ENCODE measurements at places on chromosomes 11 and 22.

GRCh38 chr11:86245369-86246292 lies 1.1 kb downstream of the EED start:
- no peak for DNase-seq

- no peak for DNase-seq
Observed at GRCh38 chr11:131979364-131979763, 608.9 kb downstream of the NTM start.

- DNase-seq: no peak
Observed at GRCh38 chr22:37510091-37510490, 9.1 kb downstream of the CARD10 start.

- DNase-seq: no peak
Observed at GRCh38 chr11:75505916-75506692, 19.6 kb downstream of the GDPD5 start.

- DNase-seq: no peak
Observed at GRCh38 chr11:57434640-57435546, 8.0 kb upstream of the SLC43A3 start.

DNA sequence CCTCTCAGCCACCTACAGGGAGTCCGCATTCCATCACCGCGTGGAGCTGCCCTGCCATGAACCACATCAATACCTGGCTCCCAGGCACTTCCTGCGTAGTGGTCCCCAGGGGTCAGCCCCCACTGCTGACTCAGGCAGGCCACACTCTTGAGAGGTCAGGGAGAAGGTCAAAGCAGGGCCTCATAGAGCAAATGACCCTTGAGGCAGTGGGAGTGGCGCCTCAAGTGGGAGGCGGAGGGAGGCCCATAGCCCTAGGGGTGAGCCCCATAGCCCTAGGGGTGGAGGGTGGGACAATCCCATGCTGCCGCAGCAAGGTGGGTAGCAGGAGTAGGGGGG lies 5.0 kb downstream of the PRDX5 start:
- no peak for DNase-seq

DNA sequence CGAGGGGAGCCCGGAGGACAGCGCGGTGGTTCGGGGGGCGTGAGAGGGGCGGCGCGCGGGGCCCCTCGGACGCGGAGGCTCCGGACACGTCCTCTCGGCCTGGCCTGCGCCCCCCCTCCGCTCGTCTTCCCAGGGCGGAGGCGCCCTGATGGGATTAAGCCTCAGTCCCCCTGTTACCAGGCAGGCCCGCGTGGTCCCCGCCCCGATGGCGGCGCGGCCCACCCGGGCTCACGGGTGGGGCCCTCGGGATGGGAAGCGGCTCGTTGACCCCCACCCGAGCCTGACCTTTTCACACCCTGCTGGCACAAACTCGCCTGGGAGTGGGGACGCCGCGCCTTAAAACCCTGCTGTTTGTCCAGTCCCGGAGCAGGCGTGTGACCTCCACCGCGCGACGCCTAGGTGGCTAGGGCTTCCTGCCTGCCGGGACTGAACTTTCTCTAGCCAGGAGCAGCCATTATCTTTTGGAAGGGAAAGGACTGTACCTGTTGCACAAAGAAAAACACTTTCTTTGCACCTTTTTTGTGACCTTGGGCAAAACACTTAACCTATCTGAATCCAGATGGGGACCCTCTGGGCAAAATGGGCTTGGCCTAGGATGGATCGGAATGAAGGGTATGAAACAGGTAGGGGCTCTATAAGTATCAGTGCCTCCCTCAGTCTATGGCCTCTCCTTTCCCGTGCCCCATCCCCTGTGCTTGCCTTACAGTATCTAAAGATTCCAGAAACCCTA lies 1.0 kb downstream of the KIAA1671 start:
- no peak for DNase-seq

DNA sequence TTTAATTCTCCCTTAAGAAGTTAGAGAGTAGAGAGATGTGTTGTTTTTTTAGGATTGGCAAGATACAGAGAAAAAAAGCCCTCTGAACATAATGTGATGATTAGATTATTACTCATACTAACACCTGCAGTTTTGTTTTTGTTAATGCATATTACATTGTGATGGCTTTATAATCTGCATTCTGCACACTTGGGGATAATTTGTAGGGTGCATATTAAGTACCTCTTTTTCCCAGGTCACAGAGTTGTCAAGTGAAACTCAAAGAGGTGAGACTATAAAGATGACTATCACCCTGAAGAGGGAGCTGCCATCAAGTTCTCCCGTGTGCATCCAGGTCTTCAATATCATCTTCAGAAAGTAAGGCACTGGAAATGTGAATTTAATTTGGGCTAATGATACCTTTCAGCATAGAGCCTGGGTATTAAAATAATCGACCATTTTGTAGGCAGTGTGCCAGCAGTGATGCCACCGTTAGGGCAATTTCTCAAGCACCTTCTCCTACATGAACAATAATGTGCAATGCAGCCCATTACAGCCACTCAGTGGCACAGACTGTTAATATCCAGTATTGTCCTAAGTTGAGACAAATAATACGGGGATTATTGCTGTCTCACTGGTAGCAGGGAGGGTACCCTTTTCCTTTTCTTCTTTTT lies 16.2 kb downstream of the PIWIL4 start:
- no peak for DNase-seq

DNA sequence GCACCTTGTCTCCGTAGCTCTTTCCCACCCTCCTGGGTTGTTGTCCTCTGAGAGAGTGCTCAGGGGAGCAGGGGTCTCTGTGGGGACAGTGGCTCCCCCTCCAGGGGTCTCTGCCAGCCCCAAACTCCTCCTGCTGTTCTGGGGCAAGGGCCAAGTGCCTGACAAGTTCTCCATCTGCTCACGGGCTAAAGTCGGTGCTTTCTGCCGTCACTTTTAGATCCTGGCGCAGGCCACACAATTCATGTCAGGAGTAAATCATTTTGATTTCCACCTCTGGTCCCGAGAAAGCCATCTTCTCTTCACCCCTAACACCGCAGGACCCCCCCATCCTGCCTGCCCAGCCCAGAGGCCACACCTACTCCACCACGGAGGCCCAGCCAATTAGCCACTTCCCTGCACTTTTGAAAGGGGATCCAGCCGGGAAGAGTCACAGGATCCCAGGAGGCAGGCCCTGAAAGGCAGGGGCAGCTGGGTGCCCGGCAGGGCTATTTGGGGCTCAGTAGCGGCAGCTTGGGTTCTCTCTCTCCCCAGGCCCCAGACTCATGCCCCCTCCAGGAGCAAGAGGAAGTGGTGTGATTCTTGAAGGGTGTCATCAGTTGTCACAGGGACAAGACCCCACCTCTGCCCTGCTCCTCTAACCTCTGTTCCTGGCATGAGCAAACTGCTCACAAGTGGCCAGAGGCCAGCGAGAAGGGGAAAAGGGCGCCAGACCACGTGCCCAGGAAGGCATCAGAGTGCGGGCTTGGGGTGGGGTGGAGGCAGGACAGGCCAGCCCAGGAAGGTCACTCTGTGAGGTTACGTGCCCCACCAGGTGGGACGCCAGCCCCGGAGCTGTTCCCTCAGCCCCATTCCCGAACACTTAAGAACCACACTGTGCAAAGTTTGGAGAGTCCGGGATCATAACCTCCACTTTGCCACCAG lies 1.3 kb downstream of the MACROD1 start:
- DNase-seq: no peak

All from GM18507 (cell line).